ENCODE measurements at places on chromosomes 1 and 21.

DNA sequence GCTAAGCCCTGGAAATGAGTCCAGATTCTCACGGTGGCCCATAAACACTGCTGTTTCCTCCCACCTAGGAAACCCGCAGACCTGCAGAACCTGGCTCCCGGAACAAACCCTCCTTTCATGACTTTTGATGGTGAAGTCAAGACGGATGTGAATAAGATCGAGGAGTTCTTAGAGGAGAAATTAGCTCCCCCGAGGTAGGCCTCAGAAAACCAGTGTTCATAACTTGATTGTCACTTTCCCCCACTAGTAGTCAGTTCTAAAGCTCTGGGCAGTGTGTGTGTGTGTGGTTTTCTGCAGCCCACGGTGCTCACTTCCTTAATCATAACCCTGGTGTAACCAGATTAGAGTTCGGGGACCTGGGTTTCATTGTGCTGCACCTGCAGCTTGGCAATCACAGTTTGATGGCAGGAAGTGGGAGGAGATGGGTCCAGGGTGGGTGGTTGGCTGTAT, 39.1 kb downstream of the CLIC6 start:
- DNase-seq = peak; percentile 18

GRCh38 chr1:165169028-165169427, 187.5 kb downstream of the LMX1A start:
- no peak for DNase-seq

DNA sequence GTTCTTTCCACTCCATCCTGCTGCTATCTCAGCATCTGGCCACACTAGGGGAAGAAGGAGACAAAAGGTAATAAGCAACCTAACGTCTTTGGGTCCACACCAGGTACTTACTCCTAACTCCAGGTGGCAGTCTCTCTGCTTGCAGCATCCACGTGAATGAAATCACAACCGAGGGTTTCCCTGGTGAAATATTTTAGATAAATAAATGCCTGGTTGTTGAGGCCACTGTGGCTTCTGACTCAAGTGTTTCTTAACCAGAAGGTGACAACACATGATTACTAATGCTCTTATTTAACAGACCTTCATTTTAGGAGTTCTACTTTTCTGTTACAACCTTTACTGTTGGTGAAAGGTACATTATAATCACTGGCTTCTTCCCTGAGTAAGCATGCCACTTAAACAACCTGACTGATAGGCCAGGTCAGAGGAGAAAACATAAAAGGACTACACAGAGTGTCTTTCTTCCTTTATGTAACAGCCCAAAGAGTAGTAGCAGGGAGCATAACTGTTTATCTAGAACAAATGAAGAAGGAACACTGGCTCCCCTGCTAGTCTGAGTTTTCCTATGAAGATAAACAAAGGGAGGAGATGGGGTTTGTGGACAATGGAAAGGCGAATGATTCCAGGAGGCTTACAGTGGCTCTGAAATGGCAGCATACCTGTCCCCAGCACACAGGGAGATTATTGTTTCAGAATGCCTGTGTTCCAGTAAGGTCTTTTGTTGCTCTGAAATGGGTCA, 59.9 kb downstream of the SYT6 start:
- DNase-seq = no peak

DNA sequence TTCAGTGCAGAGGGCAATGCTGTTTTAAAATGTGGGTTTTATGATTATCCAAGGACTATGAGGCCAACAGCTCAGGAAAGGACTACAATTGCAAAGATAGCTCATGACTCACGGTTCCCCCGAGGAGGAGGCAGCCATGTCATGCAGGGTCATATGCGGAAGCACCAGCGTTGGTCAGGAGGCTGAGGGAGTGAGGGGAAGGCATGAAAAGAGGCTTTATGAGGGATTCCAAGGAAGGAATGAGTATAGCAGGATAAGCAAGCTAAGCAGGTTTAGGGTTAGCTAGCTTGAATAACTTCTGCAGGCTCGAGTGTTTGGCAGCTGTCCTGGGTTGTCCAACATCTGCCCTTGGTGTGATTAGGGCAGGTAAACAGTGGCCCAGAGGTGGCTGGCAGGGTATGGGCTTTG, 495.1 kb downstream of the SETD4 start:
- DNase-seq = no peak

DNA sequence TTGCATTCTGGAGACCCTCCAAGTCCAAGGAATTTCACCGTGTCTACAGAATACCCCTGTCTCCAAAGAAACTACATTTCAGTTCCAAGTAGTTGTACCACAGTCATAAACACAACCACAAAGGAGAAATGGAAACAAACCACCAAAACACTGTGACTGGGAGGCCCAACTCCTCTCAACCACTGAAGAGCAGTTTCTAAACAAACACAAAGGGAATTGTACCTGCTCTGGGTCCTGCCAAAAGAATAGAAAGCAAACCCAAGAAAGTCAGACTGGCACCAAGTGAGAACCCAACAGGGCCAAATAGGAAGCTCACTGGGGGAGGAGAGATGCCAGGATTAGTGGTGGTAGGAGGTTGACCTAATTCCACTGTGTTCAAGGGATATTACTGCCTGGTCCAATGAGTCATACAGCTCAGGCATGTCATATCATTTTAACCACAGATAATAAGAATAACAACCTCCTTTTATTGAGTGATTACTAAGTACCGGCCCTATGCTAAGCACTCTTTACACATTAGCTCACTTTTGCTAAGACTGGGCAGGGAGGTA, 123.9 kb upstream of the PPP2R5A start:
- DNase-seq = no peak

DNA sequence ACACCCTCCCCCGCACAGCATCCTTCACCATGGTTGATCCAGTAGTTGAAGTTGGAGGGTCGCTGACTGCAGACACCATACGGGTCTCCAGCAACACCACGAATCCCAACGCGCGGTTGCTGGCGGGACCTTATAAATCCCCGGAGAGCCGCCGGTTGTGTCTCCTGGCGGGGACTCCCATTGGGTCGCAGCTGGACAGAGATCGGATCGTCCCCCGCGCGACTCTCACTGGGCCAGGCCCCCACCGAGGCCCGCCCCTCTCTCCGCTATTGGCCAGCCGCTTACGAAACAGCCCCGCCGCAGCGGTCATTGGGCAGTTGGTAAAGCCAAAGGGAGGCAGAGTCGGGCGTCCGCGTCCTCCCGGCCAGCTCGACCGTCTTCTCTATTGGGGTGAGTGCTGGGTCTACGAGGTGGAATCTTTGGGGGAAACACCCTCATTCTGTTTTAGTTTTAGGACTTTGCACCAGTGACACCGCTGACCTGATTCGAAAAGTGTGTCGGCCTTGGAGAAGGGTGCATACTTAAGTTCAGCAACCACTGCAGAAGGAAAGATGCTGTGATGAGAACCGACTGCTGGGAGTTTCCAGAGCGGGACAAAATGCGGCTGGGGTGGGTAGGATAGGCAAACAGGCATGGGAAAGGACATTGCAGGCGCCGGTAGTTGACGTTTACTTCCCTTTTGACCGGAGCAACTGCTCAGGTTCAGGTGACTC, 27.4 kb downstream of the RABIF start:
- peak; percentile 36 for DNase-seq

GRCh38 chr1:55503663-55504305, 288.6 kb upstream of the USP24 start:
- DNase-seq = no peak

DNA sequence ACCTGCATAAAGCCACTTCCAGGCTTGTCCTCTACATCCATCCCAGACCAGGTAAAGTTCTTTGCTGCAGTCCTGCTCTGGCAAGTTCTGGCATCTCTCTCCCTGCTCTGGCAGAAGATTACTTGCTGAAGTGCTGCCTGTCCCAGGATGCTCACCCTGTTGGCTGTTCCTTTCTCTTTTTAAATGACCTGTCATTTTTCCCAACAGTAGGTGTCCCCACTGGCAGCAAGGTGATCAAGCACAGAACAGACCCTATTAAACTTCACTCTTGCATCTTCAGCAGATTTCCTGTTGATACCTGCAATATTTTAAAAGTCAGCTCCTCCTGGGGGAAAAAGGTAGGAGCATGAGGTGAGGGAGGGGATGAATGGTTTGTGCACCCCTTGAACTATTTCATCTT, 332.6 kb downstream of the PBX1 start:
- no peak for DNase-seq

DNA sequence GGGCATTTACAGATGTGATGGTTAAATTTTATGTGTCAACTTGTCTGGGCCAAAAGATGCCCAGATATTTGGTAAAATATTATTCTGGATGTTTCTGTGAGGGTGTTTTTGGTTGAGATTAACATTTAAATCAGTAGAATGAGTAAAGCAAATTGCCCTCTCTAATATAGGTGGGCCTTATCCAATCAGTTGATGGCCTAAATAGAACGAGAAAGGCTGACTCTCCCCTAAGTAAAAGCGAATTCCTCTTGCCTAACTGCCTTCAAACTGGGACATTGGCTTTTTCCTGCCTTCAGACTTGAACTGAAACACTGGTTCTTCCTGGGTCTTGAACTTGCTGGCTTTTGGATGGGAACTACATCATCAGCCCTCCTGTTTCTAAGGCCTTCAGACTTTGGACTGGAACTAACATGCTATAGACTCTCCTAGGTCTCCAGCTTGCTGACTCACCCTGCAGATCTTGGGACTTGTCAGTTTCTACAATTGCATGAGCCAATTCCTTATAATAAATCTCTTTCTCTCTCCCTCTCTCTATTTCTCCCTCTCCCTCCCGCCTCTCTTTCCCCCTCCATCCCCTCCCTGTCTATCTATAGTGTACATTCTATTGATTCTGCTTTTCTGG, 10.2 kb upstream of the NAV1 start:
- DNase-seq = no peak

DNA sequence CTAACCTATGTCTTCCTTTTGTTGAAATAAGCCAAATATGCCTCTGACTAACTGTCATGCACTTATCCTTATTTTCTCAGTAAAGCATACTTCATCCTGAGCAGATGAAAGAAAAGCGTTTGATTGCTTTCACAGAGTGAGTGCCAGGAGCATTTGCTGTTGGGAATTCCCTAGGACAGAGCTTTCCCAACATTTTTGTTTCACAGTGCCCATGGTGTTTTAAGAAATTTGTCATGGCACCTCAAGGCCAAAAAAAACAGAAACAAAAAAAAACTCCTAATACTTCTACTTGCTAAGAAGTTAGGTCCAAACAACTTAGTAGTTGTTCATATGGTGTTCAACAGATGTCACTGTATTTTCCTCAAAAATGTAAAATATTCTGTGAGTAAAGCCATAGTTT, 120.8 kb upstream of the BMP8A start:
- no peak for DNase-seq

- no peak for DNase-seq
These were observed 36.5 kb upstream of the SRRM1 start for GRCh38 chr1:24606621-24607020.

GRCh38 chr1:7551442-7551841, 219.7 kb upstream of the VAMP3 start:
- DNase-seq = no peak

DNA sequence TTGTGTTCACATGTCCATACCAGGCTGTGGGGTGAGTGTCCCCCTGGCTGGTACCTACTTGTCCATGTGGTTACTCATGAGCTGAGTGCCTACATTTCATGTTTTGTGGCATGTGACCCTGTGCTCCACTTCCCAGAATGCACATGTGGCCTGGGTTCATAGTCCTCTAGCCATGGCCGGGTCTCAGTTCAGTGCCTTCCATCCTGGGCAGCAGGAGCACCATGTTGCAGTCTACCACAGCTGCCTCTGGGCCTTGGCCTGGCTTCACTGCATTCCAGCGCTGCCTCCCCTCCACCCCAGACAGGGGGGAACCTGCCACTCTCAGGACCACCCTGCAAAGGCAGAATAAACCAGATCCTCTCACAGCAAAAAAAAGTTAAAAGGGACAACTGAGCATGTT, 5.5 kb downstream of the CEPT1 start:
- DNase-seq = no peak

DNA sequence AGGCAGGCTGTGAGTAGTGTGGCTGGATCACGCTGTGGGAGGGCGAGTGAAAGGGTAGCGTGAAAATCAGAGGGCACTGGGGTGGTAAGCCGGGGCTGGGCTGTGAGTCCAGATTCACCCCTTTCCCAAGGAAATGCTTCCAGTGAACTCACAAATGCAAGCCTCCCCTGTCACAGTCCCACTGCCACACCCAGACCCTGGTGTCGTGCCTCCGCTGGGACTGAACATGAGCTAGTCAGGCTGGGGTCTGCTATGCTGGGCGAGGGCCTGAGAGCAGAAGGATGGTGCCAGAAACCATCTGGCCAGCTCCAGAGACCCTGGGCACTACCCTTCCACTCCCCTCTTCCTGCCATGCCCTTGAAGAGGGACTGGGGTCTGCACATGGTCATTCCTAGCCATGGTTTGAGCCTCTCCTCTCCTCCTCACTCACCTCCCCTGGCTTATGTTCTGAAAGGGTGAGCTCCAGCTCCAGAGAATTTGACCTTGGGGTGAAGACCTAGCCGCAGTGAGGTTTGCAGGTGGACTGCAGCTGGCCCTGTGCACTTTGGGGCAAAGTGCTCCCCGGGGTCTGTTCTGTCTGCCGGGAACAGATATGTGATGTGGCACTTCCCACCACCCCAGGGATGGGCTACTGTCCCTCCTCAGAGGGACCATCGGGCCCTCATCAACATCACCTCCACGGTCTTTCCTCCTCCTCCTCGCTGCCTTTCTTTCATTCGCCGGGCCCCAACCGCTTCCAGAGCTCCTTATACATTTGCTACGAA, 365.6 kb downstream of the RPS6KC1 start:
- DNase-seq = no peak

DNA sequence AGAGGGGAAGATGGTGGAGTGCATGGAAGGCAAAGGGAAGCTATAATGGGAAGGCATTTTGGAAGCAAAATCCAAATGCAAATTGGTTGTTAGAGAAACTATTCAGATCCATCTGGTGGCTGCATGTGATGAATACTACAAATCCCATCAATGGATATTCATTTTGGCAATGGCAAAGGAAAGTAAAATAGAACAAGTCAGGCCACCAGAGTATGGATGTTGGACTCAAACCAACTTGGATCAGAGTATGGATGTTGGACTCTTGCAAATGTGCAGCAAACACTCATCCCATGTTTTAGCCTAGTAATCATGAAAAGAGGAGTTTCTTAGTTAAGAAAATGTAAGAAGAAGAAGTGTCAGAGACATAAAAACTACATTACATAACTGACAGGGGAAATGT, 289.6 kb upstream of the DAB1 start:
- no peak for DNase-seq

DNA sequence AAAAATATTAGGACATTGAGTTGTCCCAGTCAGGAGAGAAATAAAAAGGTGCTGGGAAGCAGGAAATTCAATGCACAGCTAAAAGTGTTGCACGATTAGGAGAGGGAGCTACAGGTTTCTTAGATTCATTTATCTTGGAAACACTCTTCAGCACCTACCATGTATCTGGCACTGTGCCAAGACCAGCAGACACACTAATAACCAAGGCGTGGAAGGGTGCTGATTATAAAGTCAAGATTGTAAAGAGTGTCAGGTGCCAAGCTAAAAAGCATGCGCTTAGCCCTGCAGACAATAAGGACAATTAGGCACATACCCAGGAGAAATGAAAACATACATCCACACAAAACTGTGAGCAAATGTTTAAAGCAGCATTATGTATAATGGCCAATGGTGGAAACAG, 129.9 kb downstream of the DSCAM start:
- no peak for DNase-seq

- DNase-seq = no peak
These were observed 6.1 kb downstream of the NPL start for GRCh38 chr1:182795563-182796228.
